Pancreas (tissue), 10 donors: ENCODE measurements at places on chromosomes 6 and 20.

DNA sequence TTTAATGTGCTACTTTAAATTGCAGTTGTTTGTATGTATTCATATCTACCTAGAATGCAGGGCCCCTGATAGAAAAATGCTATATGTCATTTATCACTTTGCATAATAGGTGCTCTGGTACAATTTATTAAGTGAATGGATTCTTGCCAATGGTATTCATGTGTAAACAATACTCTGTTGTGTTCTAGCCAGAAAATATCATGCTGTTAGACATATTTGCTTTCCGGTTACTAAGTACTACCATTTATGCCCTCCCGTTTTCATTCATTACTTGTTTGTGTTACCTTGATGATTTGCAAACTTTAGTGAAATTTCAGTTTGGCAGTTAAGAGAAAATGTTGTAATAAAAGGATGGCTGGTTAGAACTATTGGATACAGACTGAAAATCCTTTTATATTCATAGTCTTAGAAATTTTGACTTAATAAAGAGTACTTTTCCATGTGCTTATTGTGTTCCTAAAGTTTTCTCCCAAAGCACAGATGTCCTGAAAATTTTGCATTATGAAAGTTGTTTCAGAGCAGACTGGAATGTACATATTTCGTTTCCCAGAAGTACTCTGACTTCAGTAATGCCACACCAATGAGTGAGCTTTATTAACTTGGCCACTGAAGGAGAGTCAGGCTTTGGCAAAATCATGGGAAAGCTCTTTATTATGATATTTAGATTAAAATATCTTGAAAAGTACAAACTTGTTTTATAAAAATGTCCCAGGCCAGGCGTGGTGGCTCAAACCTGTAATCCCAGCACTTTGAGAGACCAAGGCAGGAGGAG, 31.5 kb downstream of the RPF2 start:
- H3K4me3 ChIP-seq, result no peak overlapping the region
- H3K36me3 ChIP-seq, result no peaks in the 10 kb centered on the region
- DNase-seq, result no peak
- peak overlapping the region; percentile 20 for H3K27ac ChIP-seq
- H3K4me1 ChIP-seq, result no peaks in the 10 kb centered on the region

GRCh38 chr20:37915800-37916570, 13.1 kb downstream of the VSTM2L start:
- no peaks in the 10 kb centered on the region for H3K36me3 ChIP-seq
- H3K4me1 ChIP-seq, result no peaks in the 10 kb centered on the region

GRCh38 chr20:56350842-56351241, 7.9 kb upstream of the FAM210B start:
- no peaks in the 10 kb centered on the region for H3K27me3 ChIP-seq
- no peak overlapping the region for H3K27ac ChIP-seq
- no peaks in the 10 kb centered on the region for H3K36me3 ChIP-seq
- DNase-seq, result no peak
- no peak overlapping the region for H3K4me3 ChIP-seq

DNA sequence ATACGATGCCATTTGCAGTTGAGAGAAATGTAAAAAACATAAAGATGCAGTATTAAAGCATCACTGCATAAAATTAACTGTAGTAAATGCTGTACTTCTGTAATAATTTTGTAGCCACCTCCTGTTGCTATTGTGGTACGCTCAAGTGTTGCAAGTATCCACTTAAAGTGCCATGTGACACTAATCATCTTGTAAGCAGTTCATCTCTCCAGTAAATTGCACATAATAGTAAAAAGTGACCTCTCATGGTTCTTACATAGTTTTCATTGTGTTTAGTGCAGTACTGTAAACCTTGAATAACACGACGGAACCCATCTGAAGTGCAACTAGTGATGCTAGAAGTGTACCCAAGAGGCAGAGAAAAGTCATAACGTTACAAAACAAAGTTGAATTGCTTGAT, 190.1 kb upstream of the VGLL2 start:
- H3K27me3 ChIP-seq, result no peaks in the 10 kb centered on the region
- no peak for DNase-seq
- H3K4me1 ChIP-seq, result no peaks in the 10 kb centered on the region
- no peaks in the 10 kb centered on the region for H3K36me3 ChIP-seq
- no peak overlapping the region for H3K4me3 ChIP-seq

DNA sequence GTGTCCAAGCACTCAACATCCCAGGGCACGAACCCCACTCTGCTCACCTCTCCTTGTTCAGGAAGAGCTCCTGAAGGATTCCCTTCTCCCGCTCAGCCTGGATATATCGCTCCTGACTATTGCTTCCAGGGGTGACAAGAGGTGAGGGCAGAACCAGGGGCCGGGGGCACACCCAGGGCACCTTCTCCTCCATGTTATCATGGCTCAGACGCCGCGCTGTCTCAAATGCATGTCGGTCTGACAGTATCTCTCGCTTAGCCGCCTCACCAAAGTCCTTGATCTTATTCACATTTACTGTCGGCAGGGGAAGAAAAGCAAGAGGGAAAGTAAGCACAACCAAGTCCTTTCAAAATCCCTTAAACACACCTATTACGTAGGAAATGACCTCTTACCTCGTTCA, 13.1 kb downstream of the PPP1R10 start:
- H3K4me1 ChIP-seq, result no peaks in the 10 kb centered on the region
- peak; percentile 18 for DNase-seq
- H3K27ac ChIP-seq, result no peak overlapping the region
- no peaks in the 10 kb centered on the region for H3K27me3 ChIP-seq

DNA sequence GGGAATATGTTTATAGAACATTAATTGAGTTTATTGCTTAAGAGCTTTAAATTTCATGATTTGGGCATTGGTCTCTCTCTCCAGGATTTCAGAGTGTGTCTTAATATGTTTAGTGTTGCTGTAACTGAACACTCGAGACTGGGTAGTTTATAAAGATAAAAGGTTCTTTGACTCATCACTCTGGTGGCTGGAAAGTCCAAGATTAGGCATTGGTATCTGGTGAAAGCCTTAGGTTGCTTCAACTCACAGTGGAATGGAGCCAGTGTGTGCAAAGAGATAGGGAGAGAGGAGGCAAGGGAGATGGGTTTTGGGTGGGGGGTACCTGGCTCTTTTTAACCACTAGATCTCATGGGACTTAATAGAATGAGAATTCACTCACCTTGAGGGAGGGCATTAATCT, 35.6 kb upstream of the DTNBP1 start:
- no peaks in the 10 kb centered on the region for H3K27me3 ChIP-seq
- H3K27ac ChIP-seq, result no peak overlapping the region
- no peak overlapping the region for H3K4me3 ChIP-seq
- H3K36me3 ChIP-seq, result no peaks in the 10 kb centered on the region
- H3K4me1 ChIP-seq, result no peaks in the 10 kb centered on the region
- no peak for DNase-seq

DNA sequence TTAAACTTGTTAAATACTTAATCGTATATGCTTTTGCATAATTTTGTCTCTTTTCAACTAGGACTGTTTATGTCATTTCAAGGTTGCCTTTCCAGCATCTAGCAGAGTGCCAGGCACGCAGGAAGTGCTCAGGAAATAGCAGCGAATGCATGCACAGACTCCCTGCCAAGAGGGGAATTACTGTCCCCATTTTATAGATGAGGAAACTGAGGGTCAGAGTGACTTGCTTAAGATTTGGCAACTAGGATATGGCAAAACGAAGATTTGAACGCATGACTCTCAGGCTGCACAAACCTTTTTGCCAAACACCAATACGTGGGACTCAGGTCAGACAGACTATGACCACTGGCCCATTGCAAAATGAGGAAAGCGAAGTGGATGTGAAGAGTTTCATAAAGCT, 22.5 kb downstream of the EYA2 start:
- H3K27ac ChIP-seq, result no peak overlapping the region
- H3K36me3 ChIP-seq, result no peaks in the 10 kb centered on the region
- no peaks in the 10 kb centered on the region for H3K27me3 ChIP-seq

GRCh38 chr20:5770231-5770986, 20.2 kb downstream of the SHLD1 start:
- H3K27me3 ChIP-seq, result no peaks in the 10 kb centered on the region
- no peak overlapping the region for H3K27ac ChIP-seq
- DNase-seq, result no peak
- H3K4me1 ChIP-seq, result no peaks in the 10 kb centered on the region
- H3K4me3 ChIP-seq, result no peak overlapping the region
